ENCODE measurements at places on chromosomes 4 and X.
A peak's percentile ranks its signal among the peaks of the same experiment; 100 is the strongest.

- no peak for DNase-seq
These were observed 49.1 kb upstream of the DHRSX start for GRCh38 chrX:2549876-2550275.

DNA sequence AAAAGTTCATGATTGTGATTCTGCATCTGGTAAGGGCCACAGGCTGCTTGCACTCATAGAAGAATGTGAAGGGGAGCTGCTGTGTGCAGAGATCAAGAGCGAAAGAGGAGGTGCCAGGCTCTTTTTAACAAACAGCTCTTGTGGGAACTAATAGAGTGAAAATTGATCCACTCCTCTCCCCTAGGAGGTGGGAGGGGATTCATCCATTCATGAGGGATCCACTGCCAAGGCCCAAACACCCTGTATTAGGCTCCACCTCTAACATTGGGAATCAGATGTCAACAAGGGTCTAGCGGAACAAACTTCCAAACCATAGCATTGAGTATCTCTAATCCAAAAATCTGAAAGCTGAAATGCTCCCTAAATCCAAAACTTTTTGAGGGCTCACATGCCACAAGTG, 16.4 kb upstream of the PPID start:
- no peak for DNase-seq

- no peak for DNase-seq
These were observed 129.2 kb downstream of the FHDC1 start for GRCh38 chr4:153065276-153065675.

GRCh38 chrX:46841346-46841745, 4.5 kb downstream of the RP2 start:
- DNase-seq = no peak

DNA sequence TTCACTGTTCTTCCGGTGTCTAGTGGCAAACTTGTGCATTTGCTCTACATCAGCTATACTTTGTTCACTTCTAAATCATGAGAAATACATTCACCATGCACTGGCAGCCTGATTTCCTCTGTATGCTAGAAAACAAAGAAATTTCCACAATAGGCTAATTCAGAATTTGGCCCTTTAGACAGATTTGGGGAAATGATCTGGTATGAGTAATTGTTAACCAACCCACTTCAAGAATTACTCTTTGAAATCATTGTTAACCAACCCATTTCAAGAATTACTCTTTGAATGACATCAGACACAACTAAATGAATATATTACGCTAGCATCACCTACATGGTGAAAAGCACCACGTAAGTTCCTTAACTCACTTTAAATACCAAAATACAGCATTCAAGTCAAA, 14.6 kb downstream of the APBB2 start:
- no peak for DNase-seq

DNA sequence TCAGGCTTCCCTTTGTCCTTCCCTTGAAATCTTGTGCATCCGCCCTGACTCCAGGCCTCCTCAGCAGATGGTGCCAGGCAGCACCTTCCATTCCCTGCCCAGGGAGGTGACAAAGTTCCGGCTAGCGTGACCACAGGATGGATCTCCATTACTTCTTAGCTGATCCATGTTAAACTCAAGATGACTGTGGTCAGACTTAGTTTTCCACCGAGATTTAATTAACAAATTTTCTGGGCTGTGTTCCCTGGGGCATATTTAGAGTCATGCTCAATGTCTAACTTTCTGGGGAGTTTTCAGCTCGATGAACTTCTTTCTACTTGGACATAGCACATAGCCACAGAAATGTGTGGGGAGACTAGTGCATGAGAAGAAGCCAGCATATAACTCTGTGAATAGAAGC, 215.1 kb upstream of the SFRP2 start:
- no peak for DNase-seq

GRCh38 chrX:104309169-104309568, 54.4 kb upstream of the ESX1 start:
- DNase-seq = no peak

GRCh38 chrX:12307961-12308360, 169.7 kb downstream of the FRMPD4 start:
- no peak for DNase-seq

DNA sequence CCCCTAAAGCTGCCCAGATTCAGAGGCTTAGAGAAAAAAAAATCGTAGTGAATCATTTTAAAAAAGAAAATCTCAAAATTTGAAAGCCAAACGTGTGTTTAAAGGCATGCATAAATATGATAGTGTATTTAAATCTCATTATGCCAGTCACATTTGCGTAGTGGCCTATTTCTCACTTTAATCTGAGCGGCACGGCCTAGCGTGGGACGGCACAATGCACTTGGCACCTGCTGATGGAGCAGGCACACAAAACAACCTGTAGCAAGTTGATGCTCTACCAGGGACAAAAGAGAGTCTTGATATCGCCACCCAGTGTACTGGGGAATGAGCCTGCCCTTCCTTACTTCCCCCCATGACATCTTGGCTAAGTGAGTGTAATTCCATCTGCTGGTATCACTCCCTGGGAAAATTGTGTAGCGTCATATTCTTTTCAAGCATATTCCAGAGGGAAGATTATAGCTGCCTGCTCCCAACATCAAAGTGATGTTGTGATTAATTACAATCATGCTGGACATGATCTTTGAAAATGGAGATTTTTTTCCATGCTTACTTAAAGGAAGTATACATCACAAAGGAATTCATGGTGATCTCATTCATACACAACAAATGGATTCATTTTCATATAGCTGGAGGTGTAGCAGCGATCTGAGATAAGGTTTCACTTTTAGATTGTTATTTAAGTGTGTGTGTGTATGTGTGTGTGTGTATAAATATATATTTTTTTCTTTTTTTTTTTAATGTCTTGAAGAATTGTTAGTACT, 138.8 kb downstream of the DCTD start:
- DNase-seq = no peak

- DNase-seq = no peak
These were observed 146.1 kb downstream of the GPR143 start for GRCh38 chrX:9619581-9619980.

GRCh38 chr4:179145746-179146525, 1703.7 kb upstream of the AGA start:
- no peak for DNase-seq

GRCh38 chrX:118824173-118824730, 628 bp downstream of the ZCCHC12 start:
- DNase-seq = no peak

DNA sequence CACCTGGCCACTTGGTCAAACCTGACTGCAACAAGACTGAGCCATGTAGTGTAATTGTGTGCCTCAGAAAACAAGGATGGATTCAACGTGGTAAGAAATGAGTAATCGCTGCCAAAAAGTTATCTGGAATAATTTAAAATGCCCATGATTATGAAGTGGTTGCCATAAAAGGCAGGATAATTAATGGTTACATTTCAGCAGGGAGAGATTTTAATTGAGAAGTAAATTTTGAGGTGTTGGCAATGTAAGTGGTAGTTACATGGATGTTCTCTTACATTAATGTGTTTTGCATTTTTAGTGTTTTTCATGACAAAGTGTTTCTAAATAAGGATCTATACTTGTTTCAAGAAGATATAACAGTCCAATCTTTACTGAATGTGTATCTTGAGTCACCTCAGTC, 15.7 kb downstream of the HAUS3 start:
- DNase-seq = no peak

GRCh38 chrX:134396174-134396573, 63.8 kb upstream of the HPRT1 start:
- DNase-seq = no peak

GRCh38 chr4:76753814-76754213, 144.1 kb downstream of the SOWAHB start:
- no peak for DNase-seq

- DNase-seq = no peak
These were observed 1703.1 kb downstream of the PCDH7 start for GRCh38 chr4:32423267-32423666.

DNA sequence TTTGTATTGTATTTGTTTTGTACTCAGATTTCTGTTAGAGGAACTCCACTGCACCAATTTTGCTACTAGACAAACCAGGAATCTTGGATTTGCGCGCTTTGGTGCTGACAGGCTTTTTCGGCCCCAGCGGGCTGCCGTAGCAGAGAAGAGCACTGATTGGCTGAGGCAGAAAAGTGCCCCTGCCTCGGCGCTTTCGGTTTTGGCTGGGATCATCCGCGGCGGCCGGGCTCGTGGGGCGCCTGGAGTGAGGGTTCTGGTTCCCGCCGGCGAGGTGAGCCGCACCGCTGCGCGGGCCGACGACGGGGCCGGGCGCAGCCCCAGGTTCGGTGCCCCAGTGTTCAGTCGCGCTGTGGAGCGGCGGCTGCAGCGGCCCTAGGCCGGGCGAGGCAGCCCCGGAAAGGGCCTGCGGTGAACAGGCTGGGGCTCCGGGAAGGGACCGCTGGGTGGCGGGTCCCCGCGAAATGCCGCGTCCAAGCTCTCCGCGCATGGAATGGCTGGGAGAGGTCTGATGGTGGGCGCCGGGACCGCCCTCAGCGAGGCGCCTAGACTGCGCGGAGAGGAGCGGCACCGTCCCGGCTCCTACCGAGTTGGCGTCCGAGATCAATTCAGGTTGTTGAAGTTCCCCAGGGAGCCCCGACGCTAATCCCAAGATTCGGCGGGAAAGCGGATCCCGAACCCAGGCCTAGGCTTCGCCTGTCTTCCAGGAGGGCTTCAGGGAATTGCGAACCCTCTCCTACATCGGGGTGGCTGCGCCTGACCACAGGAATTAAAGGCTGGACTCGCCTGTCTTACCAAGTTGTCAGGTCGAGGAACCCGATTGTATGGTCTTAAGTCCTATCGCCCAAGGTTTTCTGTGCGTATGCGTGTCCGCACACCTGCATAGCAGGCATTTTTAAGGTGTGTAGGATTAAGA, at the start of gene LSM6:
TSS of gene LSM6 (plus strand) at position 178 of the 913 bp plus-strand sequence. CDS start 7,204 bp downstream, outside the sequence.
- peak; percentile 76 for DNase-seq

DNA sequence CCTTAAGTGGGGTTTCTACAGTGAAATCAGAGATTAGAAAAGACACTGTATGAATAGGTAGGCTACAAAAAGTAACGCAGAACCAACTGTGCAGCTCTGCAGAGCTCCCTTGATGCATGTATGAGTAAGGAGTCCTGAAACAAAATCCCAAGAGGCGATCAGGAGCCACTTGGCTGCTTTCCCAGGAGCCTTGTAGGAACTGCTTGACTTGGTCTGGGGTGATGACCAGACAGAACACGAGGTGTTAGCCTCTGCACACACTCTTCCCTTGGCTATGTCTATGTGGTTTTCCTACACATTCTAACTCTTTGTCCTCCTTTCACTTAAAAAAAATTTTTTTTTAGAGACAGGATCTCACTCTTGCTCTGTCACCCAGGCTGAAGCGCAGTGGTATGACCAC, 22.8 kb upstream of the AP1S2 start:
- no peak for DNase-seq

DNA sequence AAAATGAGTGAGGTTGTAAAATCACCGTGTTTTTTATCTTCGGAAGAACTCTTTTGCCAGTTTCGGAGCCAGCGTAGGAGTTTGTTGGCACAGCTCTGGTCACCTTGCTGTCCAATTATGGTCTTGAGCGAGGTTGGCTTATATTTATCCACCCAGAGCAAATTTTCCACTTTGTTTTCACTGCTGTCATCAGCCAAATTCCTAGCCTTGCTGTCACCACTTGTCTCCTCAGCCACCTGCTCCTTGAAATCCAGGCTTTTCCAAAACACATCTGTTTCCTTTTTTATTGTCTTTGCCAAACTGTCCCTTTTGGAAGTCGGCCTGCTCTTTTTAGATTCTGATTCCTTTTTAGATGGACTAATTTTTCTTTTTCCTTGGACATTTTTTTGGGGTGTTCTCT, 57.6 kb downstream of the RFC1 start:
- DNase-seq = no peak

GRCh38 chr4:138243369-138243768, 1.2 kb upstream of the SLC7A11 start:
- no peak for DNase-seq

- no peak for DNase-seq
These were observed 307.8 kb upstream of the GIMD1 start for GRCh38 chr4:106676173-106676921.

DNA sequence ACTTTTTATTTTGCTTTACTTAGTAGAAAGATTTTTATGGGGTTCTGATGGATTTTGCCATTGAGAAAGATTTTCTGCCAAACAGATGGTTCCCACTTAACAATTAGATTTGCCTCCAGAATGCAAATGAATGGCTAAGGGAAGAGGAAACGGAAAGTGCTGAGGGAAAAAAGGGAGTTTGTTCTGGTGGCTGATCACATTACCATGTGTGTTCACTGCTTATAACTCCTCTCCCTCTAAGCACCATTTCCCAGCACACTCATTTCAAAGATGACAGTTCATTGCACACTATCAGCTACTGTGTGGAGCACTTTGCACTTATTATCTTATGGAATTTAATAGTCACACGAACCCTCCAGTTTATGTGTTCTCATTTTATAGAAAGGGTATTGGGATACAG, 68.0 kb upstream of the GRID2 start:
- DNase-seq = no peak

DNA sequence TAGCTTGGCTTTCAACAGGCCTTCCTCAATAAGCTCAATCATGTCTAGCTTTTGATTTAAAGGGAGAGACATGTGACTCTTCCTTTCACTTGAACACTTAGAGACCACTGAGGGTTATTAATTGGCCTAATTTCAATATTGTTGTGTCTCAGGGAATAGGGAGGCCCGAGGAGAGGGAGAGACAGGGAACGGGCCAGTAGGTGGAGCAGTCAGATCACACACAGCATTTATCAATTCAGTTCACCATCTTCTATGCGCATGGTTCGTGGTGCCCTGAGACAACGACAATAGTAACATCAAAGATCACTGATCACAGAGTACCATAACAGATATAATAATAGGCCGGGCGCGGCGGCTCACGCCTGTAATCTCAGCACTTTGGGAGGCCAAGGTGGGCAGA, 17.8 kb downstream of the ZNF81 start:
- no peak for DNase-seq

GRCh38 chr4:133178956-133179355, 29.9 kb downstream of the PCDH10 start:
- DNase-seq = no peak

DNA sequence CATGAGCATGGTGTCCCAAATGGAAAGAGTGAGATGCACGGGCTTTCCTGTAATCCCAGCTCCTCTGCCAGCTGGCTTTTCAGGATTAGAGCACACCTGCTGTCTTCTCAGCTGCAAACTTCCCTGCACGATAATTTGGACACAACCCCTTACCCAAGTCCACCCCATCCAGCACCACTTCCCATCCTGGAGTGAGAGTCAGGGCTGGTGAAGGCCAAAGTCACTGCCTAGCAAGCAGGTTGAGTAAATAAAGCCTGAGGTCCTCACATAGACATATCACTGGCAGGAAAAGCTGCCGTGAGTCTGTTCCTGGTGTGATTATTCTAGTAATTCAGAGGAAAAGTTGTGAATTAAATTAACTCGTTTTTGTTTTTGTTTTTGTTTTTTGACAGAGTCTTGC, 113.9 kb upstream of the MBNL3 start:
- no peak for DNase-seq

DNA sequence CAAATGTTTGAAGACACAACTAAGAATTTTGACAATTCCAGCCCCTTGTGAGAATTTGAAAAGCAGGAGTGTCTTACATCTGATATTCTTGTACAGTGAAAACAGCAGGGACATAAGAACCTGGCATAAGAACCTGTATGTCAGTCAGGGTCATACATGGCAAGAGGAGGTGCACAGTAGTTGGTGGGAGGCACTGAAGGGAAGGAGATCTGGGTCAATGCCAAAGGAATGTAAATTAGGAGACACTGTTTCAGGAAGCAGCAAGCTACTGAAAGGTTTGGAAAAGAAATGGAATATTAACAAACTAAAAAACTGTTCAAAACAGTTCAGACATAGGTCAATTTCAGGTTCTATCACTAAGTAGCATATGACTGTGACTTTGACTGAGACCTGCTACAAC, 25.0 kb upstream of the SPP1 start:
- DNase-seq = no peak

All from activated gamma-delta T cell treated with Interleukin-2 at 50 U/mL for 16 hours (primary cell).